ENCODE measurements at places on chromosomes 11 and 22. TPM values are rescaled to one million over a fixed set of nuclear protein-coding genes. Genes with fewer than 3 reads are reported as not detected.

- peak; percentile 62 for DNase-seq
These were observed 24.2 kb upstream of the TMEM123 start for GRCh38 chr11:102476812-102477211.

DNA sequence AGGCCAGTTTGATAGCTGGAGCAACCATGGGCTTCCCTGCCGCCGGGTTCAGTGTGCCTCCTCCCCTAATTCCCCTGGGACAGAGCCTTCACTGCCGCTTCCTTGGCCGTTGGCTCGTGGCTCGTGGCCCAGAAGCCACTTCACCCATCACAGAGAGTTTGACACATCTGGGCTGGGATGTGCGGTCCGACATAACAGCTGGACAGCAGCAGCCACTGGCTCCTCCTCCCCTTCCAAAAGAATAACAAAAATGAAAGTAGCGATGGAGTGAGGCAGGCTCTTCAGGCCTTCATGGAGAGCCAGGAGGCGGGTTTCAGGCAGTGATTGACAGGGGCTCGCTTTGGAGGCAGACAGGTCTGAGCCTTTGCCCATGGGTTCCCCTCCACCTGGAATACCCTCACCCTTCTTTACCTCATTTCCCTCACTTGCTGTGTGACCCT, 8.2 kb downstream of the CREB3L1 start:
- DNase-seq, result no peak

- no peak for DNase-seq
These were observed 390.0 kb downstream of the TENM4 start for GRCh38 chr11:79050786-79051185.

- DNase-seq, result no peak
These were observed 296.3 kb downstream of the BRD1 start for GRCh38 chr22:49531368-49531791.

- DNase-seq, result peak; percentile 95
These were observed 169.6 kb downstream of the ETS1 start for GRCh38 chr11:128417607-128418324.

DNA sequence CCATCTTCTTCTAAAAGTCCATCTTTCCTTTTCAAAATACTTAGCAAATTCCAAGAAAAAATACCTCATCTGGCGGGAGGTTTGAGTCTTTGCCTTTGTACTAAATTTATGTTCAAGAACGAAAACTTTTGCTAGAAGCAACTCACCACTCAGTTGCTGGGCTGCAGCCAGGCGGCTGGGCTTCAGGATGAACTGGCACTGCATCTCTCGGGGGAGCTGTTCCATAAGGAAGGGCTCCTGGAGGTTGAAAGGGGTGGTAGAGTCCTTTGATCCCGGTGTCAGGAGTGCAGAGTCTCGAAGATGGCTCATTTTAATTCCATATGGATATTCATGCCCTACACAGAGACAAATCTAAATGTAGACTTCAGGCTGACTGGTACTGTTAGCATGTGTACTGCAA, 105.8 kb downstream of the ARHGAP20 start:
- DNase-seq, result no peak

DNA sequence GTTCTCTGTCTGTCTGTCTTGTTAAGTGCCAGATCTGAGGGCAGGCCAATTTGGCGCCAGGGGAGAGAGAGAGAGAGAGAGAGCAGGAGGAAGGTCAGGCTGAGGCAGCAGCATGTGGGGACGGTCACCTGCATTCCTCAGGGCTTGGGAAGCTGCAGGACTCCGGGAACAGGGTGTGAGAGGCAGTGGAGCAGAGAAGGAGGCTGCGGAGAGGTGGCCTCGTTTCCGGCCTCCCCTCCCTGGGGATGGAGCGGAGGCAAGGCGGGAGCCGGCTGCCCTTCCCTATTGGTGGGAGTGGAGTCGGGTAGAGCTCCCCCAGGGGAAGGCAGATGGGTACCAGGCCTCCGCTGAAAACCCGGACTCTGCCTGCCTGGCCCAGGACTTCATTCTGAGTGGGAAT, 9.7 kb downstream of the CLMP start:
- no peak for DNase-seq

GRCh38 chr11:14029440-14029839, 66.9 kb downstream of the SPON1 start:
- no peak for DNase-seq

DNA sequence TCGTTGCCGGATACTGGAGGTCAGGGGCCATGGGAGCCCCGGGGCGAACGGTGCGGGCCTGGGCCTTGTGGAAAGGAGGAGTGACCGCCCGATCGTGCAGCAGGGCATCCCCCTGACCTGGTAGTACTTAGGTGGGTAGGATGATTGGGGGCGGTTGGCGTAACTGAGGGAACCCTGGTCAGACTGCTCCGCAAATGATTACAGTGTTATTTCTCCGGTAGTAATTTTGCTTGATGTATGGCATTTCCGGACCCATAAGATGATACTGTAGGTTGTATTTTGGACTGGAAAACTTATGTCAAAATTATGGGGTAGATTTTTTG, 762 bp downstream of the MTMR3 start:
- DNase-seq, result no peak

GRCh38 chr11:83648610-83649527, 362.7 kb upstream of the CCDC90B start:
- DNase-seq, result no peak

- DNase-seq, result peak; percentile 3
These were observed 274.0 kb downstream of the BRD1 start for GRCh38 chr22:49553518-49554295.

DNA sequence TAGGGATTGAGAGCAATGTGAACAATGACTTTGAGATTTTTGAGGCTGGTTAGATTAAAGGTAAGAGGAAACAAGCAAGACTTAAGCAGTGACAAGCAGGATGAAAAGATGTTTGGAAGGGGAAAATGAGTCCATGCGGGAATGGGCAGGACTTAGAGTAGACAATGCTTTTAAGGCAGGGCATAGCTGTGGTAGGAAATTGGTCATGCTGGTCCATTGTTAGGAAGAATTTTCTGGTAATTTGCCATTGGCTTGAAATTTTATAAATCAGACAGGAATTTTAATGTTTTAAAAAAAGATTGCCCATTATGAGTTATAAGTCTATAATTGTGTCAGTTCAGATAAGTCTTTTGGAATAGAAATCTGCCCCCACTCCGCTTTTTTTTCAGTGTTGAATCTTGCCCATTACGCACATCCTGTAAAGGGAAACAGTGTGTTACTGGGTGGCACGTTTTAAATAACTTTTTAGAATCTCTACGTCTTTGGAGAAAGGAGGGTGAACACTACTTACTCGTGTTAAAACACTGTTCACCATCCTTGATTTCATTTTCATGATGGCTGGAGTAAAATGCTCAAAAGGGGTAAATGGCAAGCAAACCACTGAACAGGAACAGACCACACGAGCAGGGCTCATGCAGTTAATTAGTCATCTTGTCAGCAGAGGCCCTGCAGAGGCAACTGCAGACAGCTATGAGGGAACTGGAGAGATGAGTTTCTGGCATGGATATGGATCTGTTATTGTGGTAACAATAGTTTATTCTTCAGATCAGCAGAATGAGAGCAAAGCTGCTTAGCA, 25.0 kb downstream of the SWAP70 start:
- DNase-seq, result peak; percentile 90

- no peak for DNase-seq
These were observed 13.5 kb upstream of the UPB1 start for GRCh38 chr22:24481641-24482040.

GRCh38 chr22:47219789-47220188, 457.3 kb downstream of the TBC1D22A start:
- DNase-seq, result no peak

DNA sequence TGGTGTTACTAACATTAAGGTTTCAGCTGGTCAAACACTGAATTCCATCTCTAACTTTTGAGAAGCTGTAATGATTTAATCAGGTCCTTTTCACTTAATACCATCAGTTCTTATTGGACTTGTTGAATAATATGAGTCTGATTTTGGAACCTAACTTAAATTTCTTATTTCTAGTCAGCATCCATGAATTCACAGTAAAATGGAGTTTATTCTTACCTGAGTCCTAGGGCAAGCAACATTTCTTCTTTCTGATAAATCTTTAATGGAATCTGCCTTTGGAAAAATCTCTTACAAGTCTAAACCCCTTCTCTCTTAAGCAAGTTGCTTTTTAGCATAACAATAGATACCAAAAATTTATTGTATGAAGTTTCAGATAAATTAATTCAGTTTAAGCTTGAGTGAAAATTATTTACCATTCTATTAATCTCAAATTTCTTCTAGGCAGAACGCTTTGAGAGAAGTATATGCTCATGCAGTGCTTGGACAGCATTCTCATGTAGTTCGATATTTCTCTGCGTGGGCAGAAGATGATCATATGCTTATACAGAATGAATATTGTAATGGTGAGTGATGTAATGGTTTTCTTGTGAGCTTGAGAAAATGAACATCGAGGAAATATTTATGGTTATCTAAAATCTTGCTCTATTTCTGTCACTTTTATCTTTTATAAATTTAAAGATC, 3.4 kb downstream of the WEE1 start:
- DNase-seq, result no peak

- no peak for DNase-seq
These were observed 1000.0 kb upstream of the TENM4 start for GRCh38 chr11:80440835-80441234.

DNA sequence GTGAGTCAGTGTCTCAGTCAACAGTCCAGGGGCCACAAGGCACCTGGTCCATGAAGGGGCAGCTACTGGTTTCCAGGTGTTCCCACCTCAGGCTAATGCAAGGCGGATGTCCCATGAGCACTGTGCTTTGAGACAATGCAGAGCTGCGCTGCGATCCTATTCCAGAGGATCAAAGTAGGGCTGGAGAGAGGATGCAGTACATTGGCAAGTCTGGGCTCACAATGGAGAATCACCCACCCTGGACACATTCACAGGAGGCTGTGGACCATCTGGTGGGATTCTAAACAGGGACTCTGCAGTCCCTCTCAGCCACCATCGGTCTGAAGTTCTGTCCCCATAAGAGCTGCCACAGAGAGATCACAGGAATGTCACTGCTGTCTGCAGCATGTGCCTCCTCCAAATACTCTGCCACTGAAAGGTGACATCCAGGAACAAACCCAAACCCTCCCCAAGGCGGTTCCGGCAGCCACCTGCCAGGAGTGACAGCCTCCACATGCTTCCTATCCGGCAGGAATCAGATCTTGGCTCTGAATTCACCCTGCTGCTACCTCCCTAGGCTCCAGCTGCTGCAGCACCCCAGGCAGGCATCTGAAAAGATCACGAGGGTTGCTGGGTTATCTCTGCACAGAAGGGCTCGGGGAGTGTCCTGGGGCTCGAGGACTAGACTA, 45.3 kb upstream of the SERPIND1 start:
- no peak for DNase-seq

GRCh38 chr11:1207401-1208143, 15.3 kb upstream of the MUC5B start:
- no peak for DNase-seq

DNA sequence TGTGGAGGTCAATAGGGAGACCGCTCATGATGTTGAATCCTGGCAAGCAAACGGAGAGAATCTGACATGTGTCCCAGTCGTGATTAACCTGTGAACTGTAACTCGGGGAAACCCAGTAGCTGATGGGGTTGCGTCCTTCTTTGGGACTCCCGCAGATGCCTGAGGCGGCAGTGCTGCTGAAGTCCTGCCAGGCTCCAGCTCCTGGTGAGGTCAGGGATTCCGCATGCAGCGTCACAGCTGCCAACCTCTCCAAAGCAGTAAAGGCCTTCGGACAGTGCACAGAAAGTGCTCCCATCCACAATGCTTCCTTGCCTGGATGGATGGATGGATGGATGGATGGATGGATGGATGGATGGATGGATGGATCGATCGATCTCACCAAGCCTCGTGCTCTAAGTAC, 13.5 kb downstream of the KCNQ1 start:
- no peak for DNase-seq

- DNase-seq, result peak; percentile 15
These were observed 105.3 kb upstream of the E2F8 start for GRCh38 chr11:19345848-19346681.

DNA sequence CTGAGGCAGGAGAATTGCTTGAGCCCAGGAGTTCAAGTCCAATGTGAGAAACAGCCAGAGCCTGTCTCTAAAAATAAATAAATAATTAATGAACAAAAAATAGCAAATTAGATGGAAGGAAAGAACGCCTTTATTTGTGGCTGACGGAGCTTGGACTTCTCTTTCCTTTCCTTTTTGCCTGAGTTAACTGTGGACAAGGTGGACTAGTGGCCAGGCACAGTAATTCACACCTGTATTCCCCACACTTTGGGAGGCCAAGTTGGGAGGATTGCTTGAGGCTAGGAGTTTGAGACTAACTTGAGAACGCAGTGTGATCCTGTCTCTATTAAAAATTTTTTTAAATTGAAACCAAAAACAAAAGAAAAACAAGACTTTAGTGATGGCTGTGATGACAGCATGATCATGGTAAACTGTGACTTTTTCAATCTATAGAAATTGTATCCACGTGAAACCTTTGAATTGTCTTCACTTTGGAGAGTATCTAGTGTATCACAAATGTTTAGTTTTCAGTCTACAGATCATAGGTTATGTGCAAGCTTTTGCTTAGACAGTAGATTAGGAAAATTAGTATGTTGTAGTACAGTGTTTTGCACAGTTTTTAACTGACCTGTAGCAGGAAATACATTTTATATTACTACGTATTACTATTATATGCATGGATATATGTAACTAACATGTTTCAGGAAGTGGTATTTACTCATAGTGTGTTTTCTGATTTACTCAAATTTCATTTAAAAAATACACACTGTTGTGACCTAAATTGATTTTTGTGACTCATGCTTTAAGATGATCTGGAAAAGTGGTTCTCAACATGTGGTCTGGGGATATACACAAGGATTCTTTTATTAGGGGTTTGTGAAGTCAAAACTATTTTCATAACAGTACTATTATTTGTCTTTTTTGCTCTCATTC, 42.1 kb downstream of the KDM2A start:
- peak; percentile 21 for DNase-seq

- no peak for DNase-seq
These were observed 37.4 kb downstream of the CSRP3 start for GRCh38 chr11:19164230-19164855.

Gene TXN2
- 16.7 TPM for total RNA-seq

Gene IL17REL
- not detected for total RNA-seq

Gene MIOX
- not detected for total RNA-seq

Gene YAP1
- total RNA-seq, result 61.6 TPM

Gene SHISAL1
- 0.07 TPM for total RNA-seq

Gene NPAS4
- not detected for total RNA-seq

Gene AGBL2
- 1.2 TPM for total RNA-seq

Gene GLYAT
- total RNA-seq, result not detected

Gene UBQLN3
- not detected for total RNA-seq

Measured in M059J (cell line).